ENCODE measurements at places on chromosomes 11 and 22.

DNA sequence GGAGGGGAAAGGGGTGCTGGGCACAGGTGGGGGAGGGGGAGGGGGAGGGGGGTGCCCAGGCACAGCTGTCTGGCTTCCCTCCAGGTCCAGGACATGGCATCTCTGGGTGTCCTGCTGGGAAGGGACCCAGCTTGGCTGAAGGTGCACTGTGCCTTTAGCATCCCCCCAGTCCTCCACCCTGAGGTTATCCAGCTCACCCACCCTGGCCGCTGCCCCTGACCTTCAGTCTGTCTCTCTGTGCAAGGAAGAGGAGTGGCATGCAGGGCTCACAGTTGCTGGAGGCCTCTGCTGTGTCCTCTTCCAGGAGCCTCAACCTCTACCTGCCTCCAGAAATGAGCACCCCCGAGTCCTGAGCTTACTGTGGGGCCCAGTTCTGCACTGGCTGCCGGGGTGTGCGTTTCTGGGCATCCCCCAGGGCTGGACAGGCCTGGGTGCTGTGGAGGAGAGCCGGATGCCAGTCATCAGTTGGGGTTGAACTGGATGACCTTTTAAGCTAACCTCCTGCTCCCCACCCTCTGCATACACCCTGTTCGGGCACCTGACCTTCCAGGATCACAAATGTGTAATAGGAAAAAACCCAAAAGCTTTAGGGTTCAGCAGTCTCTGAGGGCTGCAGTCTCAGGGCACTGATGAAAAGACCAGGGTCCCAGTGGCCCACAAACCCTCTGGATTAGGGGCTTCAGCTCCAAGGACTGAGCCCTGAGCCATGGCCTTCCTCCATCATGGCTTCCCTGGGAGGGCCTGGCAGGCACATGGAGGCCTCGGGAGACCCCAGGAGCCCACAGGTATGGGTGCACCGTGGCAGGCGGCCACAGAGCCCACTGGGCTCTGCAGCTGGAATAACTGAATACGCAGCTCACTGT is 9.6 kb upstream of the CTSD start:
- no peak for DNase-seq

DNA sequence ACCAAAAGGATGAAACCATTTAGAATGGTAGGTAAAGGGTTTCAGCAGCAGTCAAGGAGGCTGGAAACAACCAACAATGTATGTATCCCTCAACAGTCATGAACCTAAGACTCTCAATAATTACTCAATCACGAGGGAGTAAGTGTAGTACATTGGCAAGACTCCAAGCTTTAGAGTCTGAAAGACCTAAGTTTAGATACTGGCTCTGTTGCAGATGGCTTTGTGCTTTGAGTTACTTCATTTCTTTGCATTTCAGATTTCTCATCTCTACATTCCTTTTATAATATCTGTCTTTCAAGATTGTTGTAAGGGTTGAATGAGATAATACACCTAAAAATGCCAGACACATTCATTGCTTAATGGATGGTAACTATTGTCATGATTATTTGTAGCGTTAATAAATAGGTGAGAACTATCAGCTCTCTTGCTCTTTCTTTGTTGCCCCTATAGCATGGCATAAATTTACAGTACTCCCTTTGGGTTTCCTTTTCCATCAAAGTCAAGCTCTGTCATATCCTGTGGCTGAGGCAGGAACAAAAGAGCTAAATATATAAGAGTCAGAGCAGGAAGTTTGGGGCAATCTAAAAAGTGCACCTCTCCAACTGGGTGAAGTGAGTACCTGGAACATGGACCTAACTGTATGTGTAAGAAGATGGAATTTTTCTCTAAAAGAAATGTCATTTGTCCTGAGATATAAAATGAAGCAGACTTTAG is 228.2 kb upstream of the ZC3H12C start:
- DNase-seq: no peak

DNA sequence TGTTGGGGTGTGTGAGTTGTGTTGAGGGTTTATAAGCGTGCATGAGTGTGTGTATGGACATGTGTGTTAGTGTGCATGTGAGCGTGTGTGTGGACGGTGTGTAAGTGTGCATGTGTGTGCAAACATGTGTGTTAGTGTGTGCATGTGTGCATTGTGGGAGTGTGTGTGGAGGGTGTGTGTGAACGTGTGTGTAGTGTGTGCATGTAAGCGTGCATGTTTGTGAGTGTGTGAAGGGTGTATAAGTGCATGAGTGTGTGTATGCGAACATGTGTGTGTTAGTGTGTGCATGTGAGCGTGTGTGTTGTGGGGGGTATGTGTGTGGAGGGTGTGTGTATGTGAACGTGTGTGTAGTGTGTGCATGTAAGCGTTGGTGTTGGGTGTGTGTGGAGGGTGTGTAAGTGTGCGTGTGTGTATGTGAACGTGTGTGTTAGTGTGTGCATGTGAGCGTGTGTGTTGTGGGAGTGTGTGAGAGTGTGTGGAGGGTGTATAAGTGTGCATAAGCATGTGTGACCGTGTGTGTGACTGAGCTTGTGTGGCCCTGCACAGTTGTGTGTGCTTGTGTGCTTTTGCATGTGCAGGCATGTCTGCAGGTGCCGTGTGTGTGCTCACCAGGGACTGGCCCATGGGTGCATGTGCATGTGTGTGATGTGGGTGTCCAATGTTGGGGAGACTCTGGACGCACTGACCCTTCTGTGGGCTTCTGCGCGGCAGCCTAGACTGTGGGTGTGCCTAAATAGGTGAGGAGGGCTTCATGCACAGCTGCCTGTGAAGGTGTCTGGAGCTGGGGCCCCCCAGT is 866.2 kb downstream of the TBC1D22A start:
- no peak for DNase-seq

- no peak for DNase-seq
Observed at GRCh38 chr22:17836992-17837742, 62.9 kb upstream of the BID start.

DNA sequence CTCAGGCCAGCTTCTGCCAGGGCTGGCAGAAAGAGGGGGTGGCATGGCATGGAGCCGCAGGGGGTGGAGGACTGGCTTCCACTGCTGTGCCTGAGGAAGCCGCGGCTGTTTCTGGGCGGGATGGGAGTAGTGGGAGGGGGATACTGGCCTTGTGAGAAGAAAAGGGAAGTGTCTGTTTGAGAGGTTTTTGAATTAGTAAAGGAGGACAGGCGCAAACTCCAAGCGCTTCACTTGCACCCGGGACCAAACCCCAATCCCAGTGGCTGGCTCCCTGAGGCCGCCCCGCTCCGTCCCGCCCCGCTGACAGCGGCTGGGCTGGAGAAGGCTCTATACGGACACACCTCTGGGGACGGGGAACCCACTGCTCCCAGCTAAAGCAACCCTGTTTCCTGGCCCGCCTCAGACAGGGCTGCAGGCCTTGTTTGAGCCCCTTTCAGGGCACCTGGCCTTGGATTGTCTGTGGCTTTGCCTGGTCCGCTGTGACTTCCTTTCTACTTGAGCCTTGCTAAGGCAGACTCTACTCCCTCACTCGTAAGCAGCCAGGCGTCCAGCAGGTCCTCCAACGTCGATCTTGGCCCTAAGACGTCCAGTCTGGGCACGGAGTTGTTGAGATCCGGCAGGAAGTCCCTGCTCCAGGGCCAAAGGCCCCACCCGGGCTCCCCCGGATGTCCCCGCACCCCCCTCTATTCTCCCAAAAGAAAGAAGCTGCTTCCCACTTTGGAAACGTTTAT is 2.2 kb downstream of the APOA1 start:
- DNase-seq: no peak

DNA sequence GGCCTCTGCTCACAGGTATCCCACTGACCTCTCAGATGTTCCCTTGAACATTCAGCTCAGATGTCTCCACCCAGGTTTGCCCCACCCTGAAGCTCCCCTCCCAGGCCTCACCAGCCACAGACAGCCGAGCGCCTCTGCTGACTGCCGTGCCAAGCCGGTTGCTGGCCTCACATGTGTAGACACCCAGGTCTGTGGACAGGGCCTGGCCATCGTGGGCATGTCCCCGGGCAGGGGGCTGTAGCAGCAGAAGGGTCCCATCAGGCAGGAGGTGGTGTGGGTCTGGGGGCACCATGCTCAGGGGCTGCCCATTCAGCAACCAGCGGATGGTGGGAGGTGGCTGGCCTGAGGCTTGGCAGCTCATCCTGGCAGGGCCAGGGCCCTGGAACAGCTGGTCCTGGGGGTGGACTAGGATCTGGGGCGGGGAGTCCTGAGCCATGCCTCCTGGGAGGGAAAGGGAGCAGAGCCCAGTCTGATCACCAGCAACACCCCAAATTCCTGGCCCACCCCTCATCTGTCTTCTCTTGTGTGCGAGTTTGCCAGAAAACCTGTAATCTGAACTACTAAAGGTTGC is 759 bp downstream of the ROBO4 start:
- no peak for DNase-seq

GRCh38 chr11:111303461-111303860 is 5.1 kb downstream of the POU2AF3 start:
- no peak for DNase-seq

DNA sequence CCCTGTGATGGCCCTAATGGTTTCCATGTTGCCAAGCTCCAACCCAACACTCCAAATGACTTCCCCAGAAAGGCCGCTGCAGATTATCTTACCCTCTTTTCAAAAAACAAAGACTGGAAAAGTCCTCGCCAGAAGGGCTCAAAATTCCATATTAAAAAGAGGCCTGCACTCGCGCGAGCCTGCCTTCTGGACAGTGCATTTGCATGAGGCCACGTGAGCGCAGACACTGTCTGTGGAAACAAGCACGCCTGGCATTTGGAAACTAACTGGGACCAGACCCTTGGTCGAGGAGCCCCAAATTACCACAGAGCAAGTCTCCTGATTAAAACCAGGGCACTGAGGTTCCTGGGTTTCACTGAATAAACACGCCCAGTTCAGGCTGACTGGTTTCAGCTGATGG is 42.9 kb downstream of the ABTB2 start:
- DNase-seq: no peak

- DNase-seq: no peak
Observed at GRCh38 chr22:31750365-31751284, 693 bp upstream of the PRR14L start.

DNA sequence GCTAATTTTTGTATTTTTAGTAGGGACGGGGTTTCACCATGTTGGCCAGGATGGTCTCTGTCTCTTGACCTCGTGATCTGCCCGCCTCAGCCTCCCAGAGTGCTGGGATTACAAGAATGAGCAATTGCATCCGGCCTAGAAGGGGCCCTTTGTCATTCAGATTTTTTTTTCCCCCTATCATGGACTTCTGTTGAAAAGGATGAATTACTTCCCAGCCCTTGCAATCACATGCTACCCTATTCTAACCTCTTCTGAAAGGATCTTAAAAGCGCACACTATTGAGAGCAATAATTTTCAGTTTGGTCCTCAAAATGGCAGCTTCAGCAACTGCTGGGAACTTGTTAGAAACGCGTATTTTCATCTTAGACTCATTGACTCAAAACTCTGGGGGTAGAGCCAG is 575.6 kb upstream of the KIRREL3 start:
- DNase-seq: no peak

DNA sequence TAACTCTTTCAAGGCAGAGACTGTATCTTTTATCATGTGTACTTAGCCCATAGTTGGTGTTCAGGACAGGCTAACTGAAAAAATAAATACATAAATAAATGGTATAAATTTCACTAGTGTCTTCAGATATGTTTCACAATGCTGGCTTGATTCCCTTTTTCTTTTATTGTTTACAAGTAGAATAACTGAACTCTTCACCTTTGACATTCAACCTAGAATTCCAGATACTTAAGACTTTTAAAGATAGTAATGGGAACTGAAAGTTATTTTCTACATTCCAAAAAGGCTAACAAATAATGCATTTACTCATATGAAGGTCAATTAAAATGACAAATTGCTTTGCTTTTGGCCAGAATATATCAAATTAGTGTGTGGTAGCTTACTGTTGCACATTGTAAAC is 411.3 kb upstream of the TENM4 start:
- DNase-seq: no peak

DNA sequence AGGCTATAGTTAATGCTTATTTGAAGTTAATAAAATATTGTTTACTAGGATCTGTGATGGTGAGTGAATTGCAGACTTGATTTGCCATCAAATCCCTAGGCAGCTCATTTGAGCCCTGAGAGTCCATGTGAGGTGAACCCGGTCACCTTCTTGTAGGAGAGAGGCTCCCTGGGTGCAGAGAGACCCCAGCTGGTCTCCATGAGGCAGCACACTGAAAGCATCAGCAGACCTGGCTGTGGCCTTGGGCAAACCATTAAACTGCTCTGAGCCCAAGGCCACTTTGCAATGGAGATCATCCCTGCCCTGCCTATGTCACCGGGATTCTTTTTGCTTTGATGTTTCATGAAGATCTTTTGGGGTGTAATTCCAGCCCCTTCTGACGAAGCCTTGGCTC is 125.2 kb downstream of the MICAL2 start:
- no peak for DNase-seq

DNA sequence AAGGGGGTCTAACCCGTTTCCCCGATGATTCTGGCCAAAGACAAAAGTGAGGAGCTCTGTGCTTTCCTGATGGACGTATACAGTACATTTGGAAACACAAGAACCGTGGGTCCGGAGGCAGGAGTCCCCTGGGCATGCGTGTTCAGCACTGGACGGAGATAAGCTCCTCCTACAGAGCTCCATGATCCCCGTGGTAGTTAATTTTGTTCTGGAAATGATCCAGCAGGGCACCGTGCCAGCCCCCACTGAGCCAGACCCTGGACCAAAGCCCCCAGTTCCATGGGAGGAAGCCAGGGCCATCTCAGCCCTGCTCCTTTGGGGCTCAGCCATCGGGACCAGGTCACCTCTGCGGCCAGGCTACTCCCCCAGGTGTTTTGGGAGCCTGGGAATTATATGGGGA is 83.3 kb downstream of the TRMU start:
- DNase-seq: no peak

GRCh38 chr22:43723816-43724215 is 88.3 kb downstream of the EFCAB6 start:
- DNase-seq: no peak

GRCh38 chr11:65884716-65885092 is 3.6 kb downstream of the FIBP start:
- DNase-seq: no peak

All from stimulated activated CD4-positive, alpha-beta T cell treated with anti-CD3 and anti-CD28 coated beads, Interleukin-1b, Interleukin-23, amount 100 ng/mL, for 24 hours (primary cell).